ENCODE measurements at places on chromosomes 5 and 9.

- no peak for DNase-seq
Measured at GRCh38 chr5:153439130-153439529, 51.3 kb upstream of the GRIA1 start.

- no peak for DNase-seq
Measured at GRCh38 chr5:105917189-105917588, 1753.5 kb downstream of the EFNA5 start.

GRCh38 chr5:91119217-91119616, 263.9 kb downstream of the ARRDC3 start:
- no peak for DNase-seq

DNA sequence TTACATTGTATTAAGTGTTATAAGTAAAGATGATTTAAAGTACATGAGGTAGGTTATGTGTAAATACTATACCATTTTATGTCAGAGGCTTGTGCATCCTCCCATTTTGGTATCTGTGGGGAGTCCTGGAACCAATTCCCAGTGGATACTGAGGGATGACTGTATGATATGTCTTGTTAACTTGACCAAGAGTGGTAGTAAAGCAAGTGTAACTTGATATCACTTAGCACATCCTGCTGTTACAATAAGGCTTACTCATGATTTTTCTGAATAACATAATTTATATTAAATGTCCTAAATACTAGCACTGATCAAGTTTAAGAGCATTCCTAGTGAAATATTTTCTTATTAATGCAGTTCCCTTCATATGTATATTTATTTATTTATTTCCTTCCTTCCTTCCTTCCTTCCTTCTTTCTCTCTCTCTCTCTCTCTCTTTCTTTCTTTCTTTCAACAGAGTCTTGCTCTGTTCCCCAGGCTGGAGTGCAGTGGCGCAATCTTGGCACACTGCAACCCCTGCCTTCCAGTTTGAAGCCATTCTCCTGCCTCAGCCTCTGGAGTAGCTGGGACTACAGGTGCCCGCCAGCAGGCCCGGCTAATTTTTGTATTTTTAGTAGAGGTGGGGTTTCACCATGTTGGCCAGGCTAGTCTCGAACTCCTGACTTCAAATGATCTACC, 7.5 kb downstream of the NDFIP1 start:
- DNase-seq = no peak

DNA sequence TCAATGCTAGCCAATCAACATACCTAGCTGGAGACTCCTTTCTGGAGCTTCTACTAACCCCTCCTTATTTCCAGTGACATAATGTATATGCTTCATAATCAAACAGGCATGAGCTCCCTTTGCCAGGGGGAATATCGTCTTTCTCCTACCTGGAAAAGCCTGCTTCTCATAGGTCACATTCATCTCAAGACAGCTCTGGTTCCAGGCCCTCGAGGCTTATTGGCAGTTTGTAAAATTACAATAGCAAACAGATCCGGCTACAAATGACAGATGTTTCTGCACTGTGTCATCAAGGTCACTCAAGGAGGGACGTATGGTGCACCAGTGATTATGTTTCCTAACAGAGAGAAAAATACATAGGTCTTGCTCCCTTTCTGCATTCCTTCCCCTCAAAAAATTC, 140.0 kb downstream of the SAXO1 start:
- DNase-seq = no peak

DNA sequence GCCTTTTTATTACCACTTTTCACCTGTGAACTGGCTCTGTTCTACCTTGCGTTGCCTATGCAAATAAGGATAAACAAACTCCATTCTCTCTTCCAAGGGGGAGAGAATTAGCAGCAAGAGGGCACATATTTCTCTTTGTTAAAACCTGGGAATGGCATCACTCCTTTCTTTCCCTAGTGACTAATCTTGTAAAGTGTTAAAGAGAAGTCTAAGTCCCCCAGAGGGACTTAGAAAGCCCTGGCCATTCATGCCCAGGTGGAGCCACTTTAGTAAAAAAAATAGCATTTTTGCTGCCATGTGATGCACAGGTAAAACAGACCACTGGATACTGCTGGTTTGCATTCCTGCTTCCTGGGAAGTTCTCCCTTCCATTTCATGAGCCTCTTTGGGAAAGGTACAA, 148.4 kb downstream of the MAN2A1 start:
- DNase-seq = no peak

DNA sequence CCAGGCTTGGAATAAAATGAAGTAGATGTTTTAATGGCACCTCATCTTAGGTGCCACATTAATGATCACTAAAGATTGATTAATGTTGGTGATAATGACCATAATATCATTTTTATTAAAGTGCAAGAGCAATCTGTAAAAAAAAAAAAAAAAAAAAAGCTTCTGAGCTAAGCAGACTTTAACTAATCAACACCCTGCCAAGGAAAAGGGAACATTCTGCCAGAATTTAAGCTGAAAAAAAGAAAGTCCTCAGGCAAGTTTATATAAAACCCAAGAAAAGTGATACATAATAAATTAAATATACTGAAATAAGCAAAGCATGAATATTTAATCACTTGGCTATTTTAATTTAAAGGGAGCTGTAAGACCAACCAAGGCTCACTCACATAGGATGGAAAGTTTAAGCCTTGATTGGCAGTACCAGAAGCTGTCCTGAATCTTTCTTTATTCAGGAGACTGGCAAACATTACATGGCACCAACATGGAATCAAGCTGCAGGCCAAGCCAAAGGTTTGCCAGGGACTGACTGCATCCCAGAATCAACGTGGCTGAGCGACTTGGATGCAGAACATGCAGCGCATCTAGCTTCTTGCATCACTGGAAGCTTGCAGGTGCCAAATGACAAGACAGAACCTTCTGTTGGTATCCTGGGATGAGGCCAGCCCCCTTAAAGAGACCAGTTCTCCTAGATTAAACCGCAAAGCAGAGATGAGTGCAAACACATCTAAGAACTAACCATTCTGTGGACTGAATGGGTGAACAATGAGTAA, 413.6 kb downstream of the ENC1 start:
- DNase-seq = no peak

DNA sequence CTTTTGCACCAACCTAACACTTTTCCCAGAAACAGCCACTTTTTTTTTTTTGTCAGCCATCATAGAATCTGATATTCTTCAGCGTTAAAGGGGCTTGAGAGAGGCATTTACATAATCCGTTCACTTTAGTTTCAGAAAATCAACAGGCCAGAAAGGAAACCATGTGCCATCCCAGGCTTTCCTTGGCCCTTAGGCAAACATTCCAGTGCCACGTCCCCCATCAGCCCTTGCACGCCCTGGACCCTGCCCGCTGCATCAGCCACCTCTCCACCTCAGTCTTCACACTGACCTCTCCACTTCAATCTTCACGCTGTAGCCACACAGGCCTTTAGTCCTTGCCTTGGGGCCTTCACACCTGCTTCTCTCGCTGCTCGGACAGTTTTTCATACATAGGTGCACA, 123.2 kb downstream of the GRIA1 start:
- no peak for DNase-seq

GRCh38 chr5:24397601-24398000, 247.2 kb downstream of the CDH10 start:
- no peak for DNase-seq

GRCh38 chr5:39106322-39106721, 32.1 kb upstream of the RICTOR start:
- no peak for DNase-seq

DNA sequence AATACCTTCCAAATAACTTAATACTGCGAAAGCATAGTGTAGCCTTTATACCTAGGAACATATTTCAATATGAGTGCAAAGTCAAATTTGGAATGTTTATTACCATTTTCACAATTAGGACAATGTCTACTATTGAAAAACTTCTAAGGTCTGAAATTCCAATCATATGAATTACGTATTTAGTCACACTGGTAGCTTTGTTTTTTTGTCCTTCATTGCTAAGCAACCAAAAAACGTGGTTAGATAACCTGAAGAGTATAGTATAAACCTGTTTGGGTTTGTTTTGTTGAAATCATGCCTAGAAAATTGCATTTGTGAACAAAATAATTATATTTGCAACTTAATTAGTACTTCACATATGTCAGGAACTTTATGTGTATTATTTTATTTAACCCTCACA, 134.2 kb downstream of the FBXO4 start:
- DNase-seq = no peak

GRCh38 chr9:104879555-104880309, 48.2 kb downstream of the ABCA1 start:
- no peak for DNase-seq

- no peak for DNase-seq
Measured at GRCh38 chr5:141966963-141967333, 2.0 kb upstream of the RNF14 start.

DNA sequence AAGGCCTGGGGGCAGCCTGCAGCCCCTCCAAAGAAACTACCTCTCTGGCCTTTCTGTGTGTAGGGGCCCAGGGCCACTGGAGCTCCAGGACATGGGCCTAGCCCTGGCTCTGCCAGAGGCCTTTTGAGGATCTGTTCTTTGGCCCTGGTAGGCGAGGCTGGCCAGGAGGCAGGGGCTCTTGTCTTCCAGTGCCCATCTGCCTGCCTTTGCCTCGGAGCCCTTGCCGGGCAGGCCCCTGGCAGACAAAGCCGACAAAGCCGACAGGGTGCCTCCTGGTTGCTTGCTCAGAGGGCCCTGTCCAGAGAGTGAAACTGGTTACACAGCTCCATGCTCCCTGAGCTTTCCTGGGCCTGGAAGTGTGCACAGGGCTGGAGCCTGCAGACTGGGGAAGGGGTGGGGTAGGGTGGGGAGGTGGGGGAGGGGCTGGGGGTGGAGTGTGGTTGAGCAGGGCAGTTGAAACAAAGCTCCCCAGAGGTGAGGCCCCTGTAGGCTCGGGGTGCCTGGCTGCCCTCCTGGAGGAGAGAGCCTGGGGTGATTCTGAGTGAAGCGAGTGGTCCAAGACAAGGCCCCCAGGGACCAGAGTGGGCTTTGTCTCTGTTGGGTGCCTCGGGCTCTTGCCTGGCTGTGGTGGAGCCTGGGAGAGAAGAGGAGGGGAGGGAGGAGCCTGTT, 29.3 kb downstream of the PTPA start:
- DNase-seq = no peak

- no peak for DNase-seq
Measured at GRCh38 chr5:31229266-31229665, 35.8 kb downstream of the CDH6 start.

DNA sequence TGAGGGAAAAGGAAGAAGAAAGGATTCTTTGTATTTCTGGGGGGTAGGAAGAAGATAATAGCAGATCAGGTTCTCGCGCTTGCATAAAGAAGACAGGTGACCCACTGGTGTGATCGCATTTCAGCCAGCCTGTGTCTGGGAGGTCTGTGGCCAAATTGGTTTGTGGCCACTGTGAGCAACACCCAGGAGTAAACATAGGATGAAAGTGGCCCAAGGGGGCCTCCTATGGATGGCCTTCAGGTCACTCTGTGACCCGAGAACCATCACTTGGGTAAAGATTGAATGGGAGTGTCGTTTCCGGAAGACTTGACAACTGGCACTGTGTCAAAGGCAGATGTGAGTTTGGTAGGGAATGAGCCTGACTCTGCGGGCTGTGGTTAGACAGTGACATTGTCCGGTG, 34.2 kb downstream of the RAI14 start:
- DNase-seq = no peak

DNA sequence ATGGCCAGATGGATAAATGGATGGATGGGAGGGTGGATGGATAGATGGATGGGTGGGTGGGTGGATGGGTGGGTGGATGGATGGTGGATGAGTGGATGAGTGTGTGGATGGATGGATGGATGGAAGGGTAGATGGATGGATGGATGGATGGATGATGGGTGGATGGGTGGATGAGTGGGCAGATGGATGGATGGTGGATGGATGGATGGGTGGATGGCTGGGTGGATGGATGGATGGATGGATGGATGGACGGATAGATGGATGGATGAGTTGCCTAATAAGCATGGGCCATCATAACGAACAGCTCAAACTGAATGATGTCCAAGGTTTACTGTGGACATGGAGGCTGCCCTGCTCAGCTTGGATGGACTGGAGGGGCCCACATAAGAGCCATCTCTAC, 89.8 kb upstream of the SMIM23 start:
- no peak for DNase-seq

DNA sequence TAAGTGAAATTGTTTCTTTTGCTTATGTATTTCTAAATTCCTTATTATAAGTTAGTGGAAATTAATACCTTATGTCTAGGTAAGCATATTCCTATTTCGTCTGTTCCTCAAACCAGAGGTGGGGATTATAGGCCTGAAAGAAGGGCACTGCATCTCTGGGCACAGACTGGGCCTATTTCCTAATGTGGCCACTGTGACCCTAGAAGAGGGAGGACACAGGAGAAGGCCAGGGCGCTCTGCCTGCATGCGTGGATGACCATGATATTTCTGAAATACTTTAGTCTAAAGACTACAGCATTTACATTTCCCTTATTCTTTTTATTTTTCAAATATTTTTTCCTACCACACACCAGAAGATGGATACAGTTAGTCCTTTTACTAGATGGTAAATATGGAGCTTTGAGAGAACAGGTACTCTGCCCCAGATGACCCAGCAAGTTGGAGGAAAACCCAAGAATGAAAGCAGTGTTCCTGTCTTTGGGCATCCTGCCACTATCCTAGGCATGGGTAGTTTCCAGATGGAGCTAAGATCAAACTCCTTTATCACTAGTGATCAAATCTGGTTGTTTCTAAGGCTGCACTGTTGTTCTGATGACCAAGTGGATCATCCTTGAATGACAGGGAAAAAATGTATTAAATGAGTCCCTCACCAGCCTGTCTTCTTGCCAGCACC, 27.8 kb downstream of the RUSC2 start:
- no peak for DNase-seq

DNA sequence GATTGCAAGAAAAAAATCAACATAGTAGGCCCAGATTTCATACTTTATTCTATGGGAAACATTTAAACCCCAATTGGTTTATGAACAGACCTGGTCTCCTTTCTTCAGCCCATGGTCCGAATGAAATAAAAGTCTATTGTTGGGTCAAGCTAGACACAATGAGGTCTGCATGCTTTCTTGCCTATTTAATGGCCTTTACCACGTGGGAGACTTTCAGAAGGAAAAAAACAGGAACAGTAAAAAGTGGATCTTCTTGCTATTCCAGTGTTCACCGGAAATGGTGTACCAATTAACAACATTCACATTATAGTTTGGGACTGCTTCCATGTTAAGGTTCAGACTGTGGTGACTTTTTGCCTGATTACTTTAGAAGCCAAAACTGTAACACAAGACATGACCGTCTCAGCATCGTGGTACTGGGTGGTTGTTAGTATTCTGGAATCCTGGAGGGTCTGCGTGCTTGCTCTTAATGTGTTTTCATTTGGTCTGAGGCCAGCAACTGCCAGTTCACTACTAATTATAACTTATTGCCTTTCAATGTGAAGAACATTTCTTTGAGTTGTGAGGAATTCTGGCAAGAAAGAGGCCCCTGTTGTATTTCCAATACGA, 85.4 kb upstream of the PRRC1 start:
- DNase-seq = no peak

- no peak for DNase-seq
Measured at GRCh38 chr5:121430538-121430937, 421.1 kb upstream of the FTMT start.

Data from HCT116 (cell line).